ENCODE measurements at places on chromosomes 2 and 18. TPM values are rescaled to one million over a fixed set of nuclear protein-coding genes. Genes with fewer than 3 reads are reported as not detected.

DNA sequence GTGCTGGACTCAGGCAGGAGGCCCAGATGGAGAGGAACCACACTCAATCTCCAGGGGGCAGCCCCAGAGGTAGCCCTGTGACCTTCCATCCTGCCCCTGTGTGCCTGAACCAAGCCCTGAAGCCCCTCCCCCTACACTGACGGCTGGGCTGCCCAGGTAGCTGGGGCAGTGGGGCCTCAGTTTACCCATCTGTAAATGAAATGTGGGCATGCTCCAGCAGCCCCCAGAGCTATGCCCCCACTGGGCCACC, 15.8 kb downstream of the CROCC2 start:
- no peak for DNase-seq

- DNase-seq = no peak
Observed at GRCh38 chr2:11067221-11068078, 87.8 kb upstream of the SLC66A3 start.

CDH19 gene
- total RNA-seq = not detected

ROCK2 gene
- 8.3 TPM for total RNA-seq

GLI2 gene
- 0.72 TPM for total RNA-seq

- no peak for DNase-seq
Observed at GRCh38 chr2:46036929-46037328, 260.3 kb upstream of the EPAS1 start.

DNA sequence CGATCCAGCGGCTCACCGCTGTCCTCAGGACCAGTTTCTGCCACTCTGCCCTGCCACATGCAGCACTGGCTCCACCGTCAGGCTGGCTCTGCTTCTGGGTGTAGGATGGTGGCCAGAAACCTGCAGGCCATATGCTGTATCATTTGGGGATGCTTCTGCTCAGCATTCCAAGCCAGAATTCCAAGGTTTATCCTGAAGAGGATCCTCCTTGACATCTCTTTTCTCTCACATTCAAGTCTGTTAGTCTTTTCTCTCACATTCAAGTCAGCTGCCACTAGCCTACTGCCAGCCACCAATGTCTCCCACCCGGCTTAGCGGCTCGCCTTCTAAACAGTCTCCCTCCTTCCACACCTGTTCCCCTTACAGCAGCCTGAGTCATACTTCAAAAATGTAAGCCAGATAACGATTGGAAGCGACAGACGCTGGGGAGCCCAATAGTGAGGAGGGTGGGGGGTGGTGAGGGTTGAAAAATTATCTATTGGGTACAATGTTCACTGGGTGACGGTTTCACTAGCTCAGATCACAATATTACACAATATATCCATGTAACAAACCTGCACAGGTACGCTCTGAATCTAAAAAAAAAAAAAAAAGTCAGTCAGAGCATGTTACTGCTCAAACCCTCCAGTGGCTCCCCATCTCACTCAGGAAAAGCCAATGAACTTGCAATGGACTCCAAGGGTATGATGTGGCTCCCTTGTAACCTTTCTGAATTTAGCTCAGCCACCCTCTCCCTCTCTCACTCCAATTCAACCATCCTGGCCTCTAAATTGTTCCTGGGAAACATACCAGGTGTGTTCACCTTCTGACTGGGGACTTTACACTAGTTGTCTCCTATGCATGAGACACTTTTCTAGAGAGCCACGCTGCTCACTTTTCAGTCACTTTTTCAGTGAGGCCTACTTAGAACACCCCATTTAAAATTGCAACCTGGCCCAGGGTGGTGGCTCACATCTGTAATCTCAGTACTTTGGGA, 38.8 kb upstream of the SP3 start:
- no peak for DNase-seq

DNA sequence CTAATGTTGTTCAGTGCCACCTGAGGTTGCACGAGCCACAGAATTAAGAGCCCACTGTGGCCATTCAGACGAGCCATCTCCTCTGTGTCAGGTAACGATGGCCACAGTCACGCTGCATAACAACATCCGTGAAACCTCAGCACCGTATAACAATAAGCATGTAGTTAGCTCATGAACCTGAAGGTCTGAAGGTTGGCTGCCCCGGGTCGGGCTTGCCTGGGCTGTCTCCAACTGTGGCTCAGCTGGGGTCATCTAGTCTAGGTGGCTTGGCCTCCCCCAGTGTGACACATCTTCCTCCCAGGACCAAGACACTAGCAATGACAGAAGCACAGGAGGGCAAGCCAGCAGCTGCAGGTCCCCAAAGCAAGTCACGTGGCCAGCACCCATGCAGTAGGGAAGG, 258.0 kb downstream of the GLI2 start:
- no peak for DNase-seq
